ENCODE measurements at places on chromosomes 12 and 14. TPM values are rescaled to one million over a fixed set of nuclear protein-coding genes. Genes with fewer than 3 reads are reported as not detected.

GRCh38 chr12:53530061-53530460 lies 22.8 kb upstream of the NPFF start:
- no peak for DNase-seq

GRCh38 chr14:73851000-73851399 lies 631 bp upstream of the PTGR2 start:
- no peak for DNase-seq

DNA sequence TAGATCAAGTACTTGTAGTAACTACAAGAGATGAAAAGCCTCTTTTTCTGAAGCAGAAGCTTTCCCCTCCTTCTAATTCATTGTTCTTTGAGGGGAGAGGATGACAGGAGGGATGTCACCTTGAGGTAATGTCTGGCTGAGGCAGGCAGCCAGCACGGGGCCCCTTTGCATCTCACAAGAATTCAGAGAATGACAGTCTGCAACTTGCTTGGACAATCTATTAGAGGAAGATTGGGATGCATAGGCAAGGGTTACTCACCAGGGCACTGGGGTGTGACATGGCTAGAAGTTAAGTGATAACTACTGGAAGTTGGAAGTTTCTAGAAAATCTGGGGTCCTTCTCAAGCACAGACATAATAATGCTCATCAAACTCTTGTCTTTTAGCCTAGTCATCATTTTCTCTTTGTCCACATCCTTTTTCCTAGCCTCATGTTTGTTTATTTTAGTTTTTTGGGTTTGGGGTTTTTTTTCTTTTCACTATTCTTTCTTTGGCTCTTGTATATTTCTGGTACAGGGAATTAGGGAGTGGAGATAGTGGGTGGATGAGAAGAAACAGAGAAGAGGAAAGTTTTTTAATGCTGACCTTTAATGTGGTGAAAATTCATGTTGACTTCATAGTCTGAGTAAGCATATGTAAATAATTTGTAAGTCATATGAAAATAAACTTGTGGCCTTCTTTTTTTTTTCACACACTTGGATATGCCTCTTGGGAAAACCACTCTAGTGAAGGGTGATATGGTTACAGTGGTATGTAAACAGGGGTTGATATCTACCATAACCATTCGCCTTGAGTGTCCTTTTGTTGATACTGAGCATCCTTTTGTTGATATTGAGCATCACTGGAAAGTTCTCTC lies 55.1 kb downstream of the TTLL5 start:
- DNase-seq = no peak

GRCh38 chr12:58766513-58766870 lies 153.8 kb downstream of the LRIG3 start:
- no peak for DNase-seq

GRCh38 chr12:47190271-47190750 lies 110.6 kb upstream of the AMIGO2 start:
- DNase-seq = no peak

- DNase-seq = no peak
Observed at GRCh38 chr14:100830681-100831080, 4.8 kb downstream of the MEG3 start.

- no peak for DNase-seq
Observed at GRCh38 chr14:29339494-29340172, 573.0 kb downstream of the FOXG1 start.

DNA sequence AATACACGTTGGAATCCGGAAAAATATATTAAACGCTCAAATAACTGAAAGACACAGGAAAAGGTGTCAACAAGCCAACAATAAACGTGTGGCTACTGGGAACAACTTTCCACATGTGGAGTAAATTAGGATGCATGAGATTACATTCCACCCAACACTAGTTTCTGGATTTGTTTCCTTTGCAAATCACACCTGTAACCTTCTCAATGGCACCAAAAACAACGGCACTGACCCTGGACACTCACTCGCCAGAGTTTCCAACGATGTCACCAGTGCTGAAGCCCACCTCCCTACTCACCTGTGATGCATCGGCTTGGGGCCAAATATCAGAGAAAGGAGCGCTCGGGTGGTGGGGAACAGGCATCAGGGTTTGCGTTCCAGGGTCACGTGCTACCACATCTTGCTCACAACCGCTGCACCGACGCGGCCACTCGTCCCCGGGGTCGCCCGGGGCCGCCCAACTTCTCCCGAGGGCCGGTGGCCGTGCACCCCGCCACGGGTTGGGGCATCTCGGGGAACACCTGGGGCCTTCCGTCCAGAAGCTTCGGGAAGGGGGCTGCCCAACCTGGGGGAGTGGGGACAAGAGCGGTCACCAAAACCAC lies 629 bp downstream of the PRDM4 start:
- peak; percentile 13 for DNase-seq

GRCh38 chr14:61577506-61577931 lies 117.8 kb upstream of the HIF1A start:
- DNase-seq = no peak

ETFBKMT gene
- 2.0 TPM for total RNA-seq

GRCh38 chr12:109387425-109388166 lies 39.9 kb downstream of the MYO1H start:
- no peak for DNase-seq

DNA sequence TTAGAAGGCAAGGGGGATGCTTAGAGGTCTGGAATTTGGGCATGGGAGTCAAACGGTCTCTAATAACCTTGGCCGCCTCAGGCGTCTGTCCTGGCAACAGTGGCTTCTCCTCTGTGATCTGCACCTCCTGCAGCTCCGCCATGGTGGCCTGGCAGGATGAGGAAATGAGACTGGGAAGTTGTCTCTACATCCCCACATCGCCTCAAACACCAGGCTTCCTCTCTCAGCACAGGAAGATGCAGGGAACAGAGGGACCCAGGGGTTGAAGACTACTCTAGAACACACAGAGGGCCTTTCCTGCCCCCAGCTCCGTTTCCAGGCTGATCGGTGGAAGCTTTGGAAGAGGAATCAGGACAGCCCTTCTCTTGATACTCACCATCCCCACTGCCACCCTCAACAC lies 1.7 kb downstream of the NDRG2 start:
- no peak for DNase-seq

TAS2R50 gene
- 0.40 TPM for total RNA-seq

DNAAF2 gene
- 5.3 TPM for total RNA-seq

DIO2 gene
- total RNA-seq = 0.08 TPM

ADAMTS20 gene
- not detected for total RNA-seq

DNA sequence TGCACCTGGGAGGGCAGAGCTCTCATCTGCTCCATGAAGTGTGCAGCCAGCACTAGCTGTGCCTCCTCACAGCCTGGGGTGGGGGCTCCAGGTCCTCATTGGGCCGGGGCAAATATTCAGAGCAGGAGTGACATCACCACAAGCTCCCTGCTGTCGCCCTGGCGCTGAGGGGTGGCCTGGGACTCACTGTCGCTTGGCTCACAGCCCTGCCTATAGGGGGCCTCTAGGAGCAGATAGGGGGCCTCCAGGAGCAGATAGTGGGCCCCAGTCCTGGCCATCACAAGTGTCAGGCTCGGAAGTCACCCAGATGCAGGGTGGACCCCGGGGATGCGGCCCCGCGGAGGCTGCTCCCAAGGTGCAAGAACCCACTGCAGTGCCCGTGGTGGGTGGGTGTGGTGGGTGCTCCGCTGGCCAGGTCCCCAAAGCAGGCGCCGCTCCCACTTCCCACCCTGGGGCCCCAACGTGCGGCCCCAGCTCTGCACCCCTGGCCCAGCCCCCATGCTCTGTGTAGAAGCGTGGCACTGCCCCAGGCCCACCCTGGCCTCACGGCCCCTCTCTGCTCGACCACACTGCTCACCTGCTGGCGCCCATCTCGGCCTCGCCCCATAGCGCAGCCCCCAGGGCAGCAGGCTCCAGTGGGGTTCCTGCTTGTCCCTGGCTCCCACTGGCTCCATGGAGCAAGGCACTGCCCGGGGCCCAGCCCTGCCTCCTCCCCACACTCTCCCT lies 18.0 kb downstream of the SYNJ2BP start:
- peak; percentile 11 for DNase-seq

Measured in pancreas (tissue), 10 donors.